Suppressor macrophage (primary cell): ENCODE measurements at places on chromosomes 1 and 21.

- DNase-seq, result peak; percentile 21
These were observed 59.9 kb downstream of the SYT6 start for GRCh38 chr1:114093624-114094362.

GRCh38 chr1:14811573-14811972 lies 213.1 kb downstream of the KAZN start:
- DNase-seq, result no peak

DNA sequence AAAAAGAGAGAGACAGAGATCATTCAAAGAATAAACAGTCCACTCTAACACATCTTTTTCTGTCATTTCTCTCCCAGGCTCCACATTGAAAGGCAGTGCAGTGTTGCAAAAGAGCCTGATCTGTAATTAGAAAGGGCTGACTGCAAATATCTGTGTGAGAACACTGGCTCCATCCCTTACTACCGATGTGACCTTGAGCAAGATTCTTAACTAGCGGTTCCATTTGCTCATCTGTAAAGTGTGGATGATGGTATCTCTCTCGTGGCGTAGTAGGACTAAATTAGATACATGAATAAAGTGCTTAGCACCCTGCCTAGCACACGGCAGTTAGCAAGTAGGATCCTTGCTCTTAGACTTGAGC lies 26.9 kb upstream of the SLC44A3 start:
- peak; percentile 39 for DNase-seq

DNA sequence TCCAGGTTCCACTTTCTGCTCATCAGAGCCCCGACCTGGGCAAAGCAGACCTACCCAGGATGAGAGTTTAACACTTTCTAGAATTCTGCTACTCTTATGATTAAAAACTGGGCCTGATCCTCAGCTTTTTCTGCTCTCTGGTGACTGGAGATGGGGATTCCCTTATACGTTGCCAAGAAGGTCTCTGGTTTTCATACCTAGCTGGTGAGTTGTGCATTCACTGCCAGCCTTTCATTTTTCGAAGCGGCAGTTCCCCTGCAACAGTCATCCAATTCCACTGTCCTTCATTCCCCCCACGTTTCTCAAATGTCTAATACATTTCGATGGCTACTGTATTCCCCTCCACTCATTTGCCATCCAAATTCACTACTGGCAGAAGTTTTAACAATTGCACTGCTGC lies 135.3 kb downstream of the ADSS2 start:
- no peak for DNase-seq

DNA sequence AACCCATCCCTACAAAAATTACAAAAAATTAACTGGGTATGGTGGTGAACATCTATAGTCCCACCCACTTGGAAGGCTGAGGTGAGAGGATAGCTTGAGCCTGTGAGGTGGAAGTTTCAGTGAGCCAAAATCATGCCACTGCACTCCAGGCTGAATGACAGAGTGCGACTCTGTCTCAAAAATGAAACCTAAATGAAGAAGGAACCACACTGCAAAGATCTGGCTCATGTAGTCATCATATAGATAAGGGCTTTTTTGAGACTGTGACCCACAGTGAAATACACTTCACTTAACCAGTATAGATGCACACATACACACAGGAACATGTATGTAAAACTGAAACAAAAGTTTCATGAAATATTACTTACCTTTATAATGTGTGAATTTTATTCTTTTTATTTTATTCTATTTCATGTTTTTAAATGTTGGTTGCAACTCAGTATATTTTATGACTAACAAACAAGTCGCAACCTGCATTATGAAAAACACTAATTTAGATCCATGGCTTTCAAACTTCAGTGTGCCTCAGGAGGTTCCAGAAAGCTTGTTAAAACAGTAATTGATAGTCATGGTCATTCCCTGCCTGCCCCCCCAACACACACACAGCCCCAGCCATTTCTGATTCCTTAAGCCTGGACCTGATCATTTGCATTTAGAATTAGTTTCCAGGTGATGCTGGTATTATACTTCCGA lies 189.5 kb downstream of the PATJ start:
- DNase-seq, result no peak

- peak; percentile 64 for DNase-seq
These were observed 5.5 kb downstream of the EFNA3 start for GRCh38 chr1:155083865-155084721.

- no peak for DNase-seq
These were observed 116.0 kb downstream of the NOS1AP start for GRCh38 chr1:162185314-162186025.

- DNase-seq, result no peak
These were observed 52.0 kb upstream of the TACSTD2 start for GRCh38 chr1:58629031-58629462.

GRCh38 chr1:225919906-225920305 lies 4.1 kb downstream of the PYCR2 start:
- DNase-seq, result peak; percentile 83

DNA sequence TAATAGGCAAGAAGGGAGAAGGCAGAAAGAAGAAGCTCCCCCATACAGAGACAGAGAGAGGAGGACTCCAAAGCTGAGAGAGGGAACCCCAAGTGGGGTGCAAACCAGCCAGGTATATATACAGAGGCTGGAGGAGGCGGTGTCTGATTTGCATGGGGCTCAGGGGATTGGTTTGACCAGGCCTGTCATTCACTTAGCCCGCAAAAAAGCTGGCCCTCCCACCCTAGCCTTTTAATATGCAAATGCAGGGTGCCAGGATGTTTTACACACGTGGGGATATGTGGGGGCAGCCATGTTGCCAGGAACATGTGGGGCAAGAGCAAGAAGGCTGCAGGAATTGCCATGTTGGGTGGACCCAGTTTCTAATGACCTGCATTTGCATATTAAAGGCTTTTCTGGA lies 37.0 kb upstream of the TENT5B start:
- no peak for DNase-seq

- DNase-seq, result no peak
These were observed 29.4 kb upstream of the RAB3GAP2 start for GRCh38 chr1:220301630-220302029.

GRCh38 chr1:2348346-2349325 lies 42.7 kb downstream of the MORN1 start:
- DNase-seq, result no peak

GRCh38 chr1:3978196-3978989 lies 78.3 kb upstream of the C1orf174 start:
- DNase-seq, result no peak
